ENCODE measurements at places on chromosomes 11 and 22.

- DNase-seq, result no peak
Observed at GRCh38 chr11:104343578-104343977, 179.6 kb upstream of the PDGFD start.

DNA sequence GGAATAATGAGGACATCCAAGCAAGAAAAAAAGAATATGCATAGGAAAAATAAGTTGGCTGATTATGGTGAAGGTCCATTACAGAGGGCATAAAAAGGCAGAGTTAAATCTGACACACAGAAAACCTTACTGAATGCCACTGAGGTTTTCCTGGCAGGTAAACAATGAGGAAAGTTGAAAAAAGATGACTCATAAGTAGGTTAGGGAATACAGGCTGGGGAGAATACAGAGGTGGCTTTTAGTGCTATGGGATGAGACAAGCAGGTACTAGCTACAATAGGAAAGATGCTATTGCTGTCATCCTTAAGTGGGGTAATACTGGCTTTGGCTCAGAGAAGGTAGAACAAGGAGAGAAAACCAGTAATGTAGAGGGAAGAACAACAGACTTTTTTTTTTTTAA is 44.7 kb downstream of the CSTF3 start:
- DNase-seq, result peak; percentile 42

GRCh38 chr22:29689206-29689879 is 30.5 kb upstream of the CABP7 start:
- DNase-seq, result no peak

- DNase-seq, result peak; percentile 20
Observed at GRCh38 chr11:33723238-33723881, 12.9 kb downstream of the CD59 start.

DNA sequence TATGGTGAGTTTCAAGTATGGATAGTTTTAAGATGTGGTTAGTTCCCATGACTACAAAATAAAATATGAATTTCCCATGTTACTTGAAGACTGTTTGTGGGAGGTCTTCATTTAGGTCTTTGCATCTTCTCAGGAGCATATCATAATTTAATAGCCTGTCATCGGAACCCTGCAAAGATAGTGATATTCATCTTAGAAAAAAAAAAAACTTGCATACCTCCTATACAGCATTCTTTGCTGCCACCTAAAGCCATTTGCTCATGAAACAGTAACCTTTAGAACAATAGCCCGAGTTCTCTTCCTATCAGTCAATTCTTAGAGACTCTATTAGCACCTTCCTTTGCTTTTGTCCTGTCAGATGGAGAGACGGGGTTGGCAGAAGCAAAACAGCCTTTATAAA is 75.3 kb downstream of the ARFGAP2 start:
- DNase-seq, result no peak

- no peak for DNase-seq
Observed at GRCh38 chr11:83278351-83278750, 7.8 kb downstream of the CCDC90B start.

GRCh38 chr11:828506-829175 is 922 bp downstream of the CRACR2B start:
- DNase-seq, result no peak

DNA sequence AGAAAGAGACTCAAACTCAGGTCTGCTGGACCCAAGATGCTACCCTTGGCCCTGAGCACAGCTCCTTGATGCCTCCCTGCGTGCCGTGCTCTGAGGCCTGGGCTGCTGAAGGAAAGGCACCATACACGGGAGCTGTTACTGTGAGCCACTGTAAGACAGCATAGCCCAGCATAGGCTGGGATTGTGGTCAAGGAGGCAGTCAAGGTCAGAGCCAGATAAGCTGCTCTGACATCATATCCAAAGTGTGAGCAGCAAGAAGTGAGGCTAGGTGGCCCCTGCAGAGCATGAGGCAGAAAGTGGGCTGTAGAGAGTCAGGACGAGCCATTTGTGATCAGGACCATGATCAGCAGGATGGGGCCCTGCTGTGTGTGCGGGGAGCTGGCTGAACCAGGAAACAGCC is 7.7 kb downstream of the SLC22A8 start:
- DNase-seq, result no peak

DNA sequence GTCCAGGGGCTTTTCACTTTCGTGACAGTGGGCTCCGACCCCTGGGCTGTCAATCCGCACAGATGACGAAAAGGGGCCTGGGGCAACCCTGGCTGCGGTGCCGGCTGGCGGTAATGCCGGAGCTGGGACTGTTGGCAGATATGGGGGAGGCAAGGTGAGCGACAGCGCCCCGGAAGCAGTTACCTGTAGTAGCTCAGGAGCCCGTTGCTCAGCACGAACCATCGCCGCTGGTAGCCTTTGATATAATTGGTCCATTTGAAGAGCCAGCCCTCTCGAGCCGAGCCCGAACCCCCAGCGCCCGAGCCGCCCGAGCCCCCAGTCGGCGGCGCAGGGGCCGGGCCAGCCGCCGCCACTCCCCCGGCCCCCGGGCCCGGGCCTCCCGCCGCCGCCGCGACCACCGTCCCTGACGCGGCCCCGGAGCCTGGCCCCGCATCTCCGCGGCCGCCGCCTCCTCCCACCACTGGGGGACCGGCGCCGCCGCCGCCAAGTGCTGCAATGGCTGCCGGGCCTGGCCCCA is 396 bp downstream of the OSBP start:
- DNase-seq, result peak; percentile 63

- DNase-seq, result no peak
Observed at GRCh38 chr11:88318017-88318416, 19.5 kb downstream of the CTSC start.

All from LoVo (cell line).